ENCODE measurements at places on chromosomes 6 and 20.

- DNase-seq = peak; percentile 47
These were observed 3.3 kb downstream of the SPEF1 start for GRCh38 chr20:3777716-3778629.

DNA sequence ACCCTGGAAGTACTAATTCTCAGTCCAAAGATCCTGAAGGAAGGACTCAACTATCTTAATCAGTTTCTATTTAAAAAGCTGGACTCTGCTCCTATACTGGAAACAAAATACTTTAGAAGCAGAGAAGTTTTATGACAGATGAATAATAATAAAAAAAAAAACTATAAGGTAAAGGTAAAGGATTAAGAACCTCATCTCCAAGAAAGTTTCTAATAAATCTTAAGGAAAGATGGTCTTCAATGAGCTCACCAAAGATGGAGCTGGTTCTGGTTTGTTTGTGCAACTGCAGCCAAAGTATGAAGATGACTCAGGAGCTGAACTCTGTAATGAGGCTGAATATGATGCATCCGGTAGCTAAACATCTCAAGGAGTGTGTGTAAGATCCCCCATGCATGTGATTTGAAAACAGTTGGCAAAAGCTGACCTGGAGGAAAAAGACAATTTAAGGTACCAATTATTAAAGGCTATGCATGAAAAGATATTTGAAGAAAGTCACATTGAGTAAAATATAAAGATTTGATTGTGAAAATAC, 25.2 kb downstream of the MED23 start:
- no peak for DNase-seq

GRCh38 chr20:38536310-38536709, 44.7 kb upstream of the ADIG start:
- no peak for DNase-seq

DNA sequence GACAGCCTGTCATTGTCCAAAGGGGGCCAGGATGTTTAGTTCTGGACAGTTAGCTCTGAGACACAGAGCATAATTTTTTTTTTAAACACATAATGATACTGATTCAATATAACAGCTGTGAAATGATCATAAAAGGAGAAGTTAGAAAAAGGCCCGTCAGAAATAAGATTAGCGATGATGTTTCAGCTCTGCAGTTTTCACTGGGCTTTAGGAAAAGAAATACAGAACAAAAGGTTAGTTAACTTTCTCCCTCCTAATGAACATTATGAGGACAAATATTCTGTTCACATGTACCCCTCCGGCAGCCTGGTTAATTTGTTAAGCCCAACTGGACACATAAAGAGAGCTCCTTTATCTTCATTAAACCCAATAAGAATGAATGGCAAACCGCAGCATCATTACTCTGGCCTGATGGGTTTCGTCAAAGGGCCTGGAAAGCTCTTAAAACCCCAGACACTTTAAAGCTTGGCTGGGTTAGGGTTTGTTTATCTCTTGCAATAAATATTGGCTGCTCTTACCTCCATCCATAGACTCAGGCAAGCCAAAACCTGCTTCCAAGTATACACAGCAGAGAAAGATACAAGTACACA, 394.6 kb downstream of the KIF16B start:
- DNase-seq = no peak

DNA sequence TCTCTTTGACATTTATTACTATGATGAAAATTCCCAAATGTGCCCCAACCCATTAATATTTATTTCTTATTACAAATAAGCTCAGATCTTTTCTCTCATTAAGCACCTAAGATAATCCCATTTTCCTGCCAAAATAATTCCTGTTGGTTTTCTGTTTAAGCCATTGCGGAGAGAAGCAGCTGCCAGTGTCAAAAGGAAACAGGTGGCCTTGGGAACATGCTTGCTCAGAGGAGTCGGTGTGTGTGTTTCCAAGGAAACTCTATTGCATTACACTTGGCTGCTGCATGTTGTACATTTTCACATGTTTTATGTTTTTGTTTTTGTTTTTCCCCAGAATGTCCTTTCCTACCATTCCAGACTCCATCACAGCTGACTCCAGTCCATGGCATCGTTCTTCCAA, 56.4 kb downstream of the CD24 start:
- no peak for DNase-seq

DNA sequence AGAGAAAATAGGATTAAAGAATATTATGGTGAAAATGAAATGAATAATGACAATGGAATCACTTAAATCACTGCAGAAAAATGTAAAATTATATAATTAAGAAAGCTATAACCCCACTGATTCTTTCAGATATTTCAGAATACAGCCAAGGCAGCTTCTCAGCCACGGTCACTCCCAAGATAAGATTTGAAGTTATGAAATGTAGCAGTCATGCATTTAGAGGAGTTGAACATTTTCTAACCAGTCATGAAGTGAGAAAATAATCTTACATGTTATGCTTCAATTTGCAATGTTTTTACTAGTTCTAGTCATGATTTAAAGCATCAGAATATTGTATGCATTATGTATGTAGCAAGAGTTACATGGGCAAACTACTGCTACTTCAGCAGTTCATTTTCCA, 13.3 kb upstream of the PLCB1 start:
- DNase-seq = no peak

- DNase-seq = no peak
These were observed 179.6 kb upstream of the SPTLC3 start for GRCh38 chr20:12829170-12829569.

GRCh38 chr20:14412065-14412681, 74.8 kb upstream of the FLRT3 start:
- no peak for DNase-seq

GRCh38 chr6:8238773-8239683, 136.7 kb upstream of the EEF1E1 start:
- DNase-seq = no peak

Data from stimulated activated CD4-positive, alpha-beta T cell treated with anti-CD3 and anti-CD28 coated beads, Interleukin-12 subunit alpha, Interleukin-12 subunit beta, amount 100 ng/mL, for 4 hours (primary cell).